ENCODE measurements at places on chromosomes 2 and 18.

GRCh38 chr2:217738061-217738460 lies 264.7 kb downstream of the TNS1 start:
- DNase-seq: no peak

DNA sequence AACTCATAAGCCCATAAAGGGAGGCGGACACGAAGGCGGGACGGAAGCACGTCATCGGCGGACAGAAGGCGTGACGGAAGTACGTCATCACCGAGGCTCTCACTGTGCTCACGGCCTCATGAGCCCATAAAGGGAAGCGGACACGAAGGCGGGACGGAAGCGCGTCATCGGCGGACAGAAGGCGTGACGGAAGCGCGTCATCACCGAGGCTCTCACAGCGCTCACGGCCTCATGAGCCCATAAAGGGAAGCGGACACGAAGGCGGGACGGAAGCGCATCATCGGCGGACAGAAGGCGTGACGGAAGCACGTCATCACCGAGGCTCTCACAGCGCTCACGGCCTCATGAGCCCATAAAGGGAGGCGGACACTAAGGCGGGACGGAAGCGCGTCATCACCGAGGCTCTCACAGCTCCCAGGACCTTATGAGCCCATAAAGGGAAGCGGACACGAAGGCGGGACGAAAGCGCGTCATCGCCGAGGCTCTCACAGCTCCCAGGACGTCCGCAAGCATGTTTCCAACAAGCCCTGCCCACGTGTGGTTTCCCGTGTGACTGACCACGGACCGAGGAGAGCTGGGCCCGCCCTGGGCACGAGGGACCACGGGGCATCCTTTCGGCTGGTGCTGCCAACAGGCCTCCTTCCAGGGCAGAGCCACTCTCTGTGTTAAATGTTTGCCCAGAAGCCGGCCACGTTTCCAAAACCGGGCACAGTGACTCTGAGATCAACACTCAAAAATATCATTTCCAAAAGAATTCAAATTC lies 182.7 kb upstream of the SALL3 start:
- DNase-seq: no peak

DNA sequence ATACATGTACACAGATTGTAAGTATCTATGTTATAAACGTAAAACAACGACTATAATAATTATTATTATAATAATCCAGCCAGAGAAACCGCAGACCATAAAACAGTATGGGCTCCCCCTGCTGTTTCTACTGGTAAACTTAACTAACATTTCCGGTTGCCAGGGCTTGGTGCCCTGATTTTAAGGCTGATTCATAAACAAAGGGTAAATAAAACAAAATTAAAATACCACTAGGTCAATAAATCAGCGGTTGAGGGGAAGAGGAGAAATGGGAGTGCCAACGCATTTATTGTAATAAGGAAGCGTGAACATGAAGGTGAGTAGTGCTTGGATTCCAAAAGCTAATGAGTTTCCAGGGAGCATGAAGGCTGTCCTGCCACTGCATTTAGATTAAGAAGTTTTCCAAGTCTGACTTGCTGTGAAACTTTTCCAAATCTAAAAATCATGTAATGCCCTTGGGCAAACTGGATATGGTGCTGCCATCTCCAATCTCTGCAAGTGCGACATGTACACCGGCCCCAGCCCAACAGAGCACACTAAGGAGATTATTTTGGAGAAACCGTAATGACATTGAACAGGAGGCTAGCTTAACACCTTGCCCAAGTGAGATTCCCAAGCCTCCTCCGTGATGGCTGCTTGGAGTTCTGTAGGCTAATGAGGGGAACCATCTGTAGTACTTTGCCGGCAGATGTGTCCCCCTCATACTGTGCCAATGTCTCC lies 50.7 kb upstream of the HNRNPA3 start:
- peak; percentile 56 for DNase-seq

GRCh38 chr2:59250307-59250677 lies 1009.2 kb upstream of the FANCL start:
- DNase-seq: peak; percentile 0

DNA sequence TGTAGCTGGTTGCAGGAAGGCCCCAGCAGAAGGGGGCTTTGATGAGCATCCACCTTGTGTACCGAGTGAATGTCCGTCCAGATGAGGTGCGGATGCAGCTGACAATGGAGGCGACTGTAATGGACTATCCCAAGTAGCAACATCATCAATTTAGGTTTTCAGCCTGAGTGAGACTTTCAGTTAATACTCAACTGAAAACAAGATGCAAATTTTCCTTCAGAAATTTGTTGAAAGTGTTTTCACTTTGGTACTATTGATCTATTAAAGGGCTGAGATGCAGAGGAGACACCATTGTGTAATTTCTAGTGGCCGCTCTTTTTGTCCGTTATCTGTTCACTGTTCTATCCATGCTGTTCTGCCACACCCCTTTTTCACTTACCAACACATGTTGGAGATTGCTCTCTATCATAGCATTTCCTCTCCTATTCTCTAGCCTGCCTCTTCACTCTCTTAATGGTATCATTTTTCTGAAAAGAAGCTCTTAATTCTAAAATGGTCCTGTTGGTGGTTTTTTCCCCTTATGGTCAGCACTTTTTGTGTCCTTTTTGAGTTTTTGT lies 12.0 kb upstream of the CASP8 start:
- DNase-seq: no peak

- peak; percentile 60 for DNase-seq
These were observed 47.5 kb downstream of the RAB31 start for GRCh38 chr18:9755615-9756014.

DNA sequence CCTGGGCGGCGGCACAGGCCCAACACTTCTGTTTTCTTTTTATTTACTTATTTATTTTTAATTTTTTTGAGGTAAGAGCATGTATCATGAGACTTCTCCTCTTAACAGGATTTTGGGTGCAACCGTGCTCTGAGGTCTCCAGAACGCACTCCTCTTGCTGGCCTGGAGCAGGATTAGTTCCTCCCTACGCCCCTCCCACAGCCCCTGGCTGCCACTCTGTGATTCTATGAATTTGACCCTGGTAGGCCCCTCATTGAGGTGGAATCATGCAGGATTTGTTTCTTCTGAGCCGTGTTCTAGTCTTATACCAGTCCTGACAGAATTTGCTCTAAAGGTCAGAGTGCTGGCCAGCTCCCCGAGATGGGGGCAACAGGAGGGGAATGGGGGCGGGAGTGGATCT lies 106.5 kb upstream of the HS6ST1 start:
- DNase-seq: no peak

DNA sequence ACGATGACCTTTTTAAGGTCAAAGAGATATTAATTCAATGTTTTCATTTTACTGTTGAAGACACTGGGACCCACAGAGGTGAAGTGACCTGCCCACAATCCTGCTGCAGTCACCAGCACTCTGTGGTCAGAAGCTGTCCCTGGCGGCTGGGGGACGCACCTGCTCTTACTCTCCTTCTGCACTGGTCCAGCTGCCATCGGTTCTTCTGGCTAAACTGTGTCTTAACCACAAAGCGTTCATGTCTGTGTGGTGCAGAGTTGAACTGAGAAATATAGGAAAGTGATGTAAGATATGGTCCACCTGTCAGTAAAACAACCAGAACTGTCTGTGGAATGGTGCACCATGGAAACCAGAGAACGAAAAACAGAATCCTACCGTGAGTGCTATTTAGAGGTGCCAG lies 44.9 kb upstream of the SMIM21 start:
- DNase-seq: no peak

DNA sequence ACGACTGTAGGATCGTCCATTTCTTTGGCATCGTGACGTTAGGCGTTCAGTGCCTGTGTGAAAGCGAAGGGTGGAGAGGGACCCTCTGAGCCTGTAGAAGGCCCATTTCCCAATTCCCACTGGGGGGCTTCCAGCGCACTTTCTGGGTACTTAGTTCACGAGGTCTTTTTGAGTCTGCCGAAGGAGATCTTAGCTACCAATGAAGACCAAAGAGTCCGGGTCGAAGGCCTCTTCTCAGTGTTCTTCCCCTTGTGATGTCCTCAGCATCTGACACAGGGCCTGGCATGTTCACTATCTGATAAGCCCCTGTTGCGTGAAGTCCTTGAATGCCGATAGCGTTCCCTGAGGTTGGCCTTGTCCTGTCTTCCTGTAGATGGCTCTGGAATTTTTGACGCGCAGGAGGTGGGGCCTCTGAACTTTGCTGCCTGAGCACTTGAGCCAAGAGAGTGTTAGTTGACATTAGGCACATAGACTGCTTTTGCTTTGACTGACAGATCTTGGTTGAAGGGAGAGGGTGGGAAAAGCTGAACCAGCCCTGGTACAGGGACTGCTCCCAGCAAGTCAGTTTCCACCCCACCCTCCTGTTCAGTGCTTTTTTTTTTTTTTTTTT lies 52.8 kb downstream of the LDLRAD4 start:
- DNase-seq: no peak

- peak; percentile 29 for DNase-seq
These were observed 5.9 kb upstream of the ATP5MC3 start for GRCh38 chr2:175187378-175187777.

GRCh38 chr18:34529358-34530335 lies 180.5 kb upstream of the DTNA start:
- DNase-seq: no peak

DNA sequence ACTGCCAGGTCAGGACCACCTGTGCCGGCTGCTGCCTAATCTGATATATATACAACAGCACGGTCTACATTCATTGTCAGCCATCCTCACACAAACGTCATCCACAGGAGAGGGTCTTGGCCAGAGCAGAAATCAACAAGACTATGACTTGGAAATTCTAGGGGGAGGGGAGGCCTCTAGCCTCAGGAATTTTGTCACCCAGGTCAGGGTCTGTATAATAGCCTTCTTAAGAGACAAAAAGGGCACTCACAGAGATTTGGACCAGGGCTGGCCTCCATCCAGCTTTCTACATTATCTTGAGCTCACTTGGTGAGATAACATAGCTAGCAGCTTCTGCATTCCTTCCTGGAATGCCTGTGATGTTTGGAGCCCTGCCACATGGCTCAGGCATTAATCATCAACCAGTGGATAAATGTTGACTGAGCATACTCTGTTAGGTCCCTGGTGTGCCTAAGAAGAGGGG lies 50.4 kb upstream of the CTIF start:
- DNase-seq: peak; percentile 96

DNA sequence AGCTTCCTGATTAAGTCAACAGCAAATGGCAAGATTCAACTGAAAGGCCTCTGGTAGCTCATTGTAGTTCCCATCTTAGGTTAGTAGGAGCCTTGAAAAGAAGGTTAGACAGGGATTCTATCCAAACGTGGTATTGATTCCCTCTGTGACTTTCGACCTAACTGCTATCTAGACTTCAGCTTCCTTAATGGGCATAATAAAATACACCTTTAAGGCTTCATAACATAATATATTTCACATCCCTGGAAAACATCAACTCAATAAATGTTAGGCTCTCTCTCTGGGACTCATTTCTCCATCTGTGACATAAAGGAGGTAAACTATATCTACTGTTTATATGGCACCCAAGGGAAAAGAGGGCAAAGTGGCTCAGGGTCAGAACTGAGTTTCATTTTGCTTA lies 60.9 kb downstream of the STK39 start:
- no peak for DNase-seq

GRCh38 chr18:2409906-2410305 lies 161.4 kb downstream of the METTL4 start:
- DNase-seq: no peak

- DNase-seq: peak; percentile 40
These were observed 351.8 kb upstream of the TMEFF2 start for GRCh38 chr2:192546565-192546964.

DNA sequence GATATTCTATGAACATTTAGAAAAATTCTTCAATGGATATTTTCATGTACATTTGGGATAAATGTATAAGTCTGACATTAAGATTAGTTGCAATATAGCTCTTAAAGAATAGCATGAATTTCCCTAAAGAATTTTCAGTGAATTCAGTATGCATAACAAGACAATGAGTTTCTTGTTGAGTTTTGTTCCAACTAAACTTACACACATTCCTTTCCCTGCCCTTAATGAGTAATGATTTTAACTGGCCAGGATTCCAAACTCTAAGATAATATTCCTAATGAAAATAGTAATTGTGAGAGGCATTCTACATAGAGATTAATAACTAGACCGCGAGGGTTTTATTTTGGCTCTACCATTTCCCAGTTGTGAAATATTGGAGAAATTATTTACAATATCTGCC lies 390.3 kb upstream of the GALNT5 start:
- DNase-seq: peak; percentile 4

DNA sequence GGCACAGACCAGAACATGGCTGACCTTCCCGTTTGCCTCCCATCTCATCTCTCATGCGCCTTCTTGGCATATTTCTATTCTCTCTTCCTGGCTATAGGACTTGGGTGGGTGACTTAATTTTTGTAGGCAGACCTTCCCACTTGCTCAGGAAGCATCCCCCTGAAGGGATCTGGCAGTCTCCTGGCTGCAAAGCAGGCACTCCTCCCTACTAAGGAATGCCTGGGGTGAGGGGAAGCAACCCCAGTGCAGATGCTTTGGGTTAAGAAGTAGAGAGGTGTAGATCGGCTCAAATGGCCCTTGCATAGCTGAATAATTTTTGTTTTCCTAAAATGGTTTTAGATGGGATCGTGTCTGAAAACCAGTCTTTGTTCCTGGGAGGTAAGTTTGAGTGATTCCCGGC lies 17.6 kb downstream of the MCFD2 start:
- DNase-seq: no peak

GRCh38 chr2:8059255-8059654 lies 622.6 kb upstream of the ID2 start:
- DNase-seq: no peak

DNA sequence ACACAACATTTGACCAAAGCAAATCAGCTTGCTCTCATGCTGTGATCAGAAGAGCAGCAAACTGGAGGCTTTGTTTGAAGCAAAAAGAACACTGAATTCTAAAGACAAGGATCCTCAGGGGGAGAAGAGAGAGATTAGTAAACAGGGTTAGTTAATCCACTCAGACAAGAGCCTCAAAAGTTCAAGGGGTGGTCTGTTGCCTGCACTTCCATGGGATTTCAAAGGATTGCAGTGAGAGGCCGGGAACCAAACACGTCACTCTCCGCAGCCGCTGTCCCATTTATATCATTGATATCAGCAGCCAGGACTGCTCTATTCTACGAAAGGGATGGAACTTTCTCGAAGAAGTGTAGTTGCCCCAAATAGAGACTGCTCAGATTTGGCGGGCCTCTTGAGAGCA lies 97.8 kb upstream of the SP3 start:
- no peak for DNase-seq

GRCh38 chr2:30990176-30990575 lies 148.1 kb downstream of the GALNT14 start:
- DNase-seq: no peak

DNA sequence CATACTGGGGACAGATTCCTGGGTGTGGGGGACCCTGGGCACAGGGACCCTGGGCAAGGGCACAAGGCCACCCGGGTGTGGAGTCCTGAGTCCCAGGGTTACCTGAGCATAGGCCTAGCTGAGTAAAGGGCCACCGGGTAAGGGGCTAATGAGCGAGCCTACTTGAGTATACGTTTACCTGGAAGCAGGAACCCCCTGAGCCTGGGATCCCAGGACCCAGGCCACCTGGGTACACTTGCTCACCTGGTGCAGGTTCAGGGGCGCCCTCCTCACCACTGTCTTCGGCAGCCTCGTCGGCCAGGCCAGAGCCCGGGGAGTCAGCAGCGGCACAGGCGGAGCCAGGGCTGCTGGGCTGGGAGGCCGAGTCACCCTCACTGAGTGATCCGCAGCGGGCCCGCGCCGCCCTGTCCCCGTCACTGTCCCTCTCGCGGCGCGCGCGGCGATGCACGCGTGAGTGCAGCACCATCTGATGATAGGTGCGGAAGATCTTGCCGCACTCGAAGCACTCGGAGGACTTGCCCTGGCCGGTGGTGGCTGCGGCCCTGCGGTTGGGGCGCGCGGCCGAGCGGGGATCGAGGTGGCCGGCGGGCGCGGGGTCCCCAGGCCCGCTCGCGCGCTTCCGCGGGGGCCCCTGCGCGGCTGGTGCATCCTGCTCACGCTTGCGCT lies 53.9 kb downstream of the ZNF516 start:
- DNase-seq: no peak

- peak; percentile 78 for DNase-seq
These were observed 23.8 kb upstream of the IL1R2 start for GRCh38 chr2:101967826-101968513.

Data from fibroblast of pulmonary artery (primary cell).